ENCODE measurements at places on chromosomes 3 and 15. TPM values are rescaled to one million over a fixed set of nuclear protein-coding genes. Genes with fewer than 3 reads are reported as not detected.

- H3K27ac ChIP-seq: no peak overlapping the region
- H3K27me3 ChIP-seq: no peaks in the 10 kb centered on the region
- no peak overlapping the region for H3K4me3 ChIP-seq
Observed at GRCh38 chr3:78742041-78742440, 1025.8 kb downstream of the ROBO1 start.

DNA sequence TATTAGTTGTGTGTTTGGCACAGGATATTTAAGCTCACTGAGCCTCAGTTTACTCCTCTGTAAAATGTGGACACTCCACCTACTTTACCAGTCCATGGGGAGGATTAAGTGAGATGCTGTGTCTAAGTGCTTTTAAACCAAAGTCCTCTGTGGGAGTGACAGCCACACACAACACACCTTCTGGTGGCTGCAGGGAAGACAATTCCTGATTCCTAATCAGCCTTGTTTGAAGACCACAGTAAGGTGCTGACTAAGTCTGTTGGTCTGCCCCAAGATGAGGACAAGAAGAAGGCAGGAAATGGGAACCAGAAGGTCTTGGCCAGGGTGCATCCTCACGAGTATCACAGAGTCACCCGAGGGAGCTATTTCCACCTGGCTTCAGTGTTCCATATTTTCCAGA, 52.3 kb downstream of the EPHB1 start:
- H3K4me1 ChIP-seq: peaks cover 13% of the 10 kb centered on the region
- H3K4me3 ChIP-seq: peak overlapping the region; percentile 13
- peak overlapping the region; percentile 87 for H3K27ac ChIP-seq
- no peak for DNase-seq

DNA sequence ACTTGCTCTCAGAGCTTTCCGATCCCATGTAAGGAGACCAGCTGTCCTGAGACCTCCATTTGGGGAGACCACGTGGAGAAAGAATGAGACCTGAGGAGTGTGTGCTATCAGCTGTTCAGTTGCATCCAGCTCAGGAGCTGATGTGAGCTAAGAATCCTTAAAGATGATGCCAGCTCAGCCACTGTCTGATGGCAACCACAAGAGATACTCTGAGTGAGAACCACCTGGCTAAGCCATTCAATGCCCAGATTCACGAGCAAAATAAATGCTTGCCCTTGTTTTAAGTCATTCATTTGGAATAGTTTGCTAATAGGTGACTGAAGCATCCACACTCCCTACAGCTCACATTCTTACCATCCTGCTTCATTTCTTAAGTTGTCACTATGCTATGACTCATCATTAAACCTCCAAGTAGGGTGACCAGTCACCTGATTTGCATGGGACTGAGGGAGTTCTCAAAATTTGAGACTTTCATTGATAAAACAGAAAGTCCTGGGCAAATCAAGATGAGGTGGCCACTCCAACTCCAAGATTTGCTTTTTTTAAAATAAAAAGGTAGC, 56.4 kb downstream of the SPTSSB start:
- peak; percentile 35 for DNase-seq
- H3K27me3 ChIP-seq: no peaks in the 10 kb centered on the region
- H3K27ac ChIP-seq: peak overlapping the region; percentile 84
- peaks cover 13% of the 10 kb centered on the region for H3K36me3 ChIP-seq
- H3K4me3 ChIP-seq: no peak overlapping the region

DNA sequence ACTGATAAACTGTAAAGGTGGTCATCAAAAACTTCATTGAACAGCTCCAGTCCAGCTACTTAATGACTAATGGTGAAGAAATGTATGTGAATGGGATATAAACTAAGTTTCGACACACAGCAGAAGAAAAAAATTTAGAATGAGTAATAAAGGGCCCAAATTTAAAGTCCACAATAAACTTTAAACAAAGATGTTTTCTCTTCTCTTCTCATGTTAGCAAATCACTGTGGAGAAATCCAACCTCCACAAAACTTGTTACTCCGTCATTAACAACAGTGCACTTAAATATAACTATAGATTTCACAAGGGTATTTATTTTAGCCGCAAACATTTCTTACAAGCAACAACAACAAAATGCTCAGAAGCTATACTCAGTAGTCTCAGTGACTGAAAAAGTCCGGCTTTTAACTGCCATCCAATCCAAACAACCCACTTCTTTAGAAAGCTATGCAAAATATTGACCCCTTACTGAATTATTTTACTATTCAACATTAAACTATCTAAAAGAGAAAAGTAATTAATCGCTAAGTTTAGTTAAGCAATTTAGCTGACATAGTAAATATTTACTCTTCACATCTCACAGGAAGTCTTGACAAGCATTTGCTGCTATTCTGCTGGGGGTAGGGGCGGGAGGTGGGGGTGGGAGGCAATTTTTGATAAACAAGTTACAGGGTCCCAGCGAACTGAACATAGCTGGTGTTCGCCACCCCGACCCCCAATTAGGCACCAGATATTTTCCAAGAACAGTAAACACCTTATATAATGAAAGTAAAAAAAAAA, 2.4 kb downstream of the IGF2BP2 start:
- no peak for DNase-seq
- no peaks in the 10 kb centered on the region for H3K27me3 ChIP-seq
- peak overlapping the region; percentile 75 for H3K4me3 ChIP-seq

GRCh38 chr3:59566481-59566975, 516.7 kb upstream of the CFAP20DC start:
- peaks cover 13% of the 10 kb centered on the region for H3K27me3 ChIP-seq
- no peak overlapping the region for H3K4me3 ChIP-seq
- DNase-seq: no peak
- H3K36me3 ChIP-seq: no peaks in the 10 kb centered on the region
- no peaks in the 10 kb centered on the region for H3K4me1 ChIP-seq

DNA sequence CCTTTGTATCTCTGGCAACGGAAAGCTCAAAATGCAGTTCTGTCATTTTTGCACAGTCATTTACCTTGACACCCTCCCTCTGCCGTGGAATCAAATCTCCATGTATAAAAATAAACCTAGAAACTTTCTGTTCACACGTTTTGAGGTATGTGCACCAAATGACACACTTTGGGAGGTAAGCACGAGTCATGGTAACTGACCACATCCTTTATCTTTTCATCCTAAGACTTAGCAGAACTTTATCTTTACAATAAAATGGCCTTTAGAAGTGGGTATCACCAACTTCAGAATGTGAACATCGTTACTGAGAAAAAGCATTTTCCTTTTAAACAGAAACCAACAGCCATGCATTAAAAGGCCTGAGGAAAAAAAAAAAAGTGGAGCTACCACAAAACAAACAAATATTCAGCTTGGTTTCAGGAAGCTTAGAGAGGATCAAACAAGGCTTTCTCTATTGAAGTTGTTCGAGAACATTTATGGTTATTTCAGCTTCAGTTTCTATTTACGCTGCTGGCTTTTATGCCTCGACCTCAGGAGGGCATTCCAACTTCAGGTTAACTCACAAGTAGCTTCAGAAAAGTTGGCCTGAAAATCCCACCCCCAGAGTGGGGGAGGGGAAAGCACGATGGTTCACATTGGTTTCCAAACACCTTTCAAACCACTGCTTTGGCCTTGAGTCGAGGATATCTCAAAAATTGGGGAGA, 171.1 kb upstream of the ICE2 start:
- no peaks in the 10 kb centered on the region for H3K36me3 ChIP-seq
- no peak overlapping the region for H3K27ac ChIP-seq
- H3K27me3 ChIP-seq: peaks cover 43% of the 10 kb centered on the region
- H3K4me3 ChIP-seq: no peak overlapping the region

- peaks cover 13% of the 10 kb centered on the region for H3K27me3 ChIP-seq
- no peaks in the 10 kb centered on the region for H3K36me3 ChIP-seq
- H3K4me3 ChIP-seq: no peak overlapping the region
- peaks cover 8% of the 10 kb centered on the region for H3K4me1 ChIP-seq
- no peak for DNase-seq
Observed at GRCh38 chr3:115428841-115429240, 194.5 kb upstream of the GAP43 start.

DNA sequence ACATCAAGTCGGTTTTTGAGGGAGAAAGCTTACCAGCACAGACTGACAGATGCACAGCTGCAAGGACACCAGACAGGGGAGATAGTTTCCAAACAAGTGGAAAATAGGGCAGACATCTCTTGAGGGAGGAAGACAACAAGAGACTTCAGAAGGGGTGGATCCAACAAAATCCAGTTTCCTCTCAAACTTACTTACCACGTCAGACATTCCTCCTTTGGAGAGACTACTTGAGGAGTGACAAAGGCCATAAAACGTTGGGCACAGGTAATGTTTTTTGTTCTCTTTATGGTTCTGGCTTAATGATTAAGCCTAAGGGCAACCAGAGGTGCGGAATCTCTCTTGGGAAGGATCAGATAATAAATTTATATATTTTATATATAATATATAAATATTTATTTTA, 76.1 kb downstream of the CD200 start:
- peak overlapping the region; percentile 16 for H3K27ac ChIP-seq
- no peaks in the 10 kb centered on the region for H3K36me3 ChIP-seq
- DNase-seq: no peak
- no peaks in the 10 kb centered on the region for H3K27me3 ChIP-seq
- peaks cover 31% of the 10 kb centered on the region for H3K4me1 ChIP-seq
- no peak overlapping the region for H3K4me3 ChIP-seq

GRCh38 chr3:14490831-14491230, 49.3 kb downstream of the GRIP2 start:
- DNase-seq: no peak
- H3K27me3 ChIP-seq: no peaks in the 10 kb centered on the region
- H3K4me1 ChIP-seq: no peaks in the 10 kb centered on the region
- no peak overlapping the region for H3K27ac ChIP-seq
- peaks cover 9% of the 10 kb centered on the region for H3K36me3 ChIP-seq

DNA sequence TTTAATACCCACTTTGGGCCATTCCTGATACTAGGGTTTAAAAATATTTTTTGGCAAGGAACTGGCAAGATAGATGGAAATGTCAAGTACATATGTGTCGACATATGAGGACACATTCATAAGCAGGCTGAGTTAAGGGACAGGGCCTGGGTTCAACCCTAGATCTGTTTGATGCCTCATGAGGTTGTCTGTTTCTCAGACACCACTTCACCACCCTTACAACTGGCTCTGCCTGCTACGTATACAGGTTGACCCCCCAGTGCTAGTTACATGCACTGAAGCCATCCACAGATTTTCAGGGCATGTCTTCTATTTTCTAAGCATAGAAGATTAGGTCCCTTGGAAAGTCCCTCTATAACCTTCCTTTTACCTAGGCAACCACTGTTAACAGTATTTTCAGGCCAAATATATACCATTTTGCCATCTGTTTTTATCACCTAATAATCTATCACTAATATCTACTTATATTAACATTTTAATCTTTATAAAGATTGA, 296.7 kb downstream of the PLCL2 start:
- no peaks in the 10 kb centered on the region for H3K36me3 ChIP-seq
- H3K27me3 ChIP-seq: no peaks in the 10 kb centered on the region
- no peak overlapping the region for H3K4me3 ChIP-seq
- no peak overlapping the region for H3K27ac ChIP-seq
- no peak for DNase-seq

DNA sequence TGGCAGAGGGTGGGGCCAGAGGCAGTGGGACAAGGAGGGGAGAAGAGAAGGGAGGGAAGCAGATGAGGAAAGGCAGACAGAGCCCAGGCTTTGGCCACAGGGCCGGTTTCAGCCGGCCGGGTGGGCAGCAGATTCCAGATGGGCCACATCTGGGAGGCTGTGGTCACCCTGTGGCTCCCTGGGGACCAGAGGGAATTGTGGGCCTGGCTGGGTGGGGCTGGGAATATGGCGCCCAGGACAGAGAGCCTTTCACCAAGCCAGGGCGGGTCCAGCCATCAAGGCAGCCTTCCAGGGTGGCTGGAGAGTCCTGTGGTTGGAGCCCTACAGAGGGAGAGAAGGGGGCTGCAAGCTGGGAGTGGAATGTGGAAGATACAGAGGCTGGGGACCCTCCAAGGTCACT, 18.9 kb downstream of the PTH1R start:
- peaks cover 22% of the 10 kb centered on the region for H3K4me1 ChIP-seq
- no peak for DNase-seq
- no peak overlapping the region for H3K4me3 ChIP-seq
- H3K27me3 ChIP-seq: peaks cover 27% of the 10 kb centered on the region
- H3K36me3 ChIP-seq: peaks cover 9% of the 10 kb centered on the region

DNA sequence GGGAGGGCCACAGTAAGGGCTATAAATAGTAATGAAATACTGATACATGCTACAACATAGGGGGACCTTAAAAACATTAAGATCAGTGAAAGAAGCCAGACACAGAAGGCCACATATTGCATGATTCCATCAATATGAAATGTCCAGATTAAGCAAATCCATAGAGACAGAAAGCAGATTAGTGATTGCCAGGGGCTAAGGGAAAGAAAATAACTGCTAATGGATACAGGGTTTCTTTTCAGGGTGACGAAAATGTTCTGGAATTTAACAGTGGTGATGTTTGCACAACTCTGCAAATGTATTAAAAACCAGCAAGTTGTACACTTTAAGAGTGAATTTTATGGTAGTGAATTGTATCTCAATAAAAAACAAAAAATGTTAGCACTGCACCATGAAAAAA, 37.0 kb downstream of the PIK3R4 start:
- no peaks in the 10 kb centered on the region for H3K27me3 ChIP-seq
- H3K27ac ChIP-seq: no peak overlapping the region
- no peak overlapping the region for H3K4me3 ChIP-seq
- no peak for DNase-seq
- peaks cover 9% of the 10 kb centered on the region for H3K4me1 ChIP-seq

- no peaks in the 10 kb centered on the region for H3K36me3 ChIP-seq
- peaks cover 19% of the 10 kb centered on the region for H3K4me1 ChIP-seq
- H3K27ac ChIP-seq: no peak overlapping the region
- no peak overlapping the region for H3K4me3 ChIP-seq
- H3K27me3 ChIP-seq: no peaks in the 10 kb centered on the region
- no peak for DNase-seq
Observed at GRCh38 chr3:112656043-112656442, 15.1 kb upstream of the CCDC80 start.

- no peak for DNase-seq
- H3K36me3 ChIP-seq: no peaks in the 10 kb centered on the region
- no peaks in the 10 kb centered on the region for H3K4me1 ChIP-seq
- no peak overlapping the region for H3K4me3 ChIP-seq
Observed at GRCh38 chr15:34755419-34755773, 598 bp upstream of the GJD2 start.

GRCh38 chr3:122246199-122246598, 62.7 kb downstream of the CASR start:
- peaks cover 18% of the 10 kb centered on the region for H3K4me1 ChIP-seq
- no peaks in the 10 kb centered on the region for H3K36me3 ChIP-seq
- no peak for DNase-seq
- no peak overlapping the region for H3K4me3 ChIP-seq

GRCh38 chr15:99844150-99844549, 110.9 kb upstream of the LYSMD4 start:
- no peak overlapping the region for H3K27ac ChIP-seq
- no peak for DNase-seq
- H3K27me3 ChIP-seq: no peaks in the 10 kb centered on the region
- no peaks in the 10 kb centered on the region for H3K4me1 ChIP-seq
- no peak overlapping the region for H3K4me3 ChIP-seq
- no peaks in the 10 kb centered on the region for H3K36me3 ChIP-seq

Gene CHSY1
- 25.0 TPM for total RNA-seq

Gene AGBL1
- not detected for total RNA-seq

Gene PLCH1
- total RNA-seq: 11.6 TPM

Gene USP50
- not detected for total RNA-seq

Gene MAP6D1
- 5.4 TPM for total RNA-seq

Gene RAD51
- 12.8 TPM for total RNA-seq

Gene HTR3E
- not detected for total RNA-seq

Gene CYP11A1
- total RNA-seq: not detected

Gene FGF7
- not detected for total RNA-seq

Gene APOD
- total RNA-seq: not detected

Gene SCAANT1
- not detected for total RNA-seq

Gene FAM3D
- 3.0 TPM for total RNA-seq

Gene DLL4
- not detected for total RNA-seq

Gene GAP43
- not detected for total RNA-seq

Gene SLC12A1
- total RNA-seq: not detected

Gene TMOD2
- total RNA-seq: 1.0 TPM

Gene TLNRD1
- 31.8 TPM for total RNA-seq

Gene P2RY12
- total RNA-seq: not detected

Gene GPR87
- total RNA-seq: 1.2 TPM
